ENCODE measurements at places on chromosomes 16 and 17.

GRCh38 chr16:3774156-3774767 is 56.9 kb upstream of the TRAP1 start:
- H3K27me3 ChIP-seq, result no peaks in the 10 kb centered on the region
- H3K36me3 ChIP-seq, result peaks cover 49% of the 10 kb centered on the region
- no peak for DNase-seq
- no peak overlapping the region for H3K4me3 ChIP-seq
- H3K4me1 ChIP-seq, result no peaks in the 10 kb centered on the region

GRCh38 chr16:54118846-54119245 is 167.7 kb downstream of the IRX3 start:
- H3K4me3 ChIP-seq, result no peak overlapping the region
- no peaks in the 10 kb centered on the region for H3K36me3 ChIP-seq
- H3K4me1 ChIP-seq, result no peaks in the 10 kb centered on the region
- H3K27ac ChIP-seq, result no peak overlapping the region
- no peaks in the 10 kb centered on the region for H3K27me3 ChIP-seq

DNA sequence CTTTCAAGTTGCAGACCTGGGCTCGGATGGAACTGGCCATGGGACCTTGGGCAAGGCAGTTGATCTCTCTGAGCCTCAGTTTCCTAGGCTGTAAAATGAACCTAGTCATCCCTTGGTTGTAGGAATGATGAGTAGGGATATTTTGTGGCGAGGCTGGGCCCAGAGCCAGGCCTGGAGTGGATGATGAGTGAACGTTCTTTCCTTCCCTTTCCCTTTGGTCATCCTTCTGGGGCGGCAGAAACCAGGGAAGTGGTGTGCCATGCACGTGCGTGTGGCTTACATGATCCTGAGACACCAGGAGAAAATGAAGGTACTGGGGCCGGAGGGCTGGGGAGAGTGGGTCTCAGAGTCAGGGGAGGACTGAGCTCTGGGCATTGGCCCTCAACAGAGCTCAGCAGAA is 8.4 kb downstream of the FBRS start:
- H3K36me3 ChIP-seq, result peaks cover 55% of the 10 kb centered on the region
- H3K4me3 ChIP-seq, result no peak overlapping the region
- H3K27me3 ChIP-seq, result no peaks in the 10 kb centered on the region
- DNase-seq, result no peak
- no peak overlapping the region for H3K27ac ChIP-seq
- no peaks in the 10 kb centered on the region for H3K4me1 ChIP-seq

DNA sequence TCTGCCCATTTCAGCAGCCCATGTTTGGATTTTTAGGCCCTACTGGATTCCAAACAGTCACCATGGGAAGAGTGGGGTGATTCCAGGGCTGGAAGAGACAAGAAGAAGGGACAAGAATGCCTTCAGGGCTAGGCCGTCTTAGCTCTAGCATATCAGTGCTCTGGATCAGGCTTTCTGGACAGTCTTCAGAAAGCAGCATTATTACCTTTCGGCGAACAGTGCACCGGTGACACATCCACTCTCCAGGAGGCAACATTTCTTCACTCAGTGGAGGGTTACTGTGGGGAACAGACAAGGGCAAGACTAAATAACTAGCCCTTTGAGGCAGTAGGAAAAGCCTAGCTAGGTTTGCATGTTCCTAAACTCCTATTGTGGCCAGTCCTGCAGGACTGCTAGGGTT is 23.9 kb upstream of the DHRS13 start:
- no peak overlapping the region for H3K27ac ChIP-seq
- no peaks in the 10 kb centered on the region for H3K27me3 ChIP-seq
- H3K4me1 ChIP-seq, result peaks cover 10% of the 10 kb centered on the region
- H3K4me3 ChIP-seq, result no peak overlapping the region
- peaks cover 35% of the 10 kb centered on the region for H3K36me3 ChIP-seq

GRCh38 chr17:73420897-73421296 is 109.1 kb upstream of the CDC42EP4 start:
- no peaks in the 10 kb centered on the region for H3K4me1 ChIP-seq
- H3K4me3 ChIP-seq, result no peak overlapping the region
- no peak overlapping the region for H3K27ac ChIP-seq

DNA sequence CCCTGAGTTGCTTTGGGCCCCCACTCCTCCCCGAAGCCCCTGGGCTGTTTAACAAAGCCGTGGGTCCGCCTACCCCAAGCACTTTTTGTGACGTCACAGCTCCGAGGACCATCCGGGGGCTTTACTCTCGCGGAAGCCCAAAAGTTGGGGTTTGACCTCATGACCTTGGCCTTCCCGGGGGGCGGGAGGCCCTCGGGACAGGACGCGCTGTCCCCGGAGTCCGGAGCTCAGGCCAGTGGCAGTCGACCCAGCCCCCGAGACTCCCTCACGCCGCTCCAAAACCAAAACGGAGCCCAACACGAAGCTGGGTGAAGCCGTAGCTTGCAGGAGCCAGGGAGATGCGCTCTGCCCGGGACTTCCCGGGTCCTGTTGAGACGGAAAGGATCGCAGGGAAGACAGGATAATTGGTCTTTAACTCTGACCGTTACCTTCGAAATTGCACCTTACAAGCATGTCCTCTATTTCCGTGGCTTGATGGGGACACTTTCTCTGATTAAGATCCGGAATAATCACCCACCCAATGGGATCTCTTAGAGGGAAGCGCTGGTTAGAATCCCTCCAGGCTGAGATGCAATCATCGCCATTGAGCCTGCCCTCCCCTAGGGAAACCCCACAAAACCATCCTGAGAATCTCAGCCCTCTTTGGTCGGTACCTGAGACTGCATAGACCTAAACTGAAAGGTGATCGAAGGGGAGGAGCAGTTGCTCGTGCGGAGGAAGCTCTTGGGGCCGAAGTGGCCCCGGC is 4.9 kb upstream of the SOX9 start:
- DNase-seq, result peak; percentile 55
- H3K4me1 ChIP-seq, result no peaks in the 10 kb centered on the region
- no peaks in the 10 kb centered on the region for H3K36me3 ChIP-seq

DNA sequence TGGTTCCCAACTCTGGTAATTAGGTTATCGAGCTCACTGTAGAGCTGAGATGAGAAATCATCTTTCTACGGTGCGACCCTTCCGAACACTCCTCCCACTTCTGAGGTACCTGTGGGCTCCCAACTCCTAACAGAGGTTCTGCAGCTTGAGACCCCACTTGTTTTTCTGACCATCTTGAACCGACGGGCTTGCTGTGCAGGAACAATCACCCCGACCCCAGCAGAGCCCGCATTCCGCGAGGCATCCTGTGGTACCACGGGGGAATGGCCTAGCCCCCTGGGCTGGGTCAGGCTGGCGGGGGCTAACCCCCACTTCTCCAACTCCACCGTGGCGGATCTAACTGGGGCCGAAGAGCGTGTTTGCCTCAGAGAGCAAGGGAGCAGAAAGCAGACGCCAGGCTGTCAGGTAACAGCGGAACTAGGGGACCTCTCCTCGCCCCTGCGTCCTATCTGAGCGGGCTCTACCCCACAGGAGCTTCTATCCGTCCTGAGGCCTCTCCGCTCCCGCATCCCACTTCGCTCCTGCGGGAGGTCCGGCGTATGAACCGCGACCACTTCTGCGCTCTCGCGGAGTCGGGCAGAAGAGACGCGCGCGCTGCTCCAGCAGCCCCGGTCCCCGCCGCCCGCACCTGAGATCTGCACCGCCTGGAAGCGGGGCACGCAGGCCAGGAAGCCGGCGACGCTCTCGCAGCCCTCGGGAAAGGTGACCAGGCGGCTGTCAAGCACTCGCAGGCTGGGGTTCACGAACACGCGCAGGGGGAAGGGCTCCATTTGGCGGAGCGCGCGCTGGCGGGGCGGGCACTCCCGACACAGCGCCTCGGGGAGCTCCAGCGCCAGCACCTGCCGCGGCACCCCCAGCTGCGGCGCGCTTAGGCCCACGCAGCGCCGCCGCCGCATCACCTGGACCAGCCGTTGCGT is 761 bp downstream of the PDF start:
- no peaks in the 10 kb centered on the region for H3K27me3 ChIP-seq
- H3K4me1 ChIP-seq, result peaks cover 9% of the 10 kb centered on the region
- DNase-seq, result peak; percentile 53
- H3K27ac ChIP-seq, result peak overlapping the region; percentile 84
- H3K4me3 ChIP-seq, result peak overlapping the region; percentile 98

DNA sequence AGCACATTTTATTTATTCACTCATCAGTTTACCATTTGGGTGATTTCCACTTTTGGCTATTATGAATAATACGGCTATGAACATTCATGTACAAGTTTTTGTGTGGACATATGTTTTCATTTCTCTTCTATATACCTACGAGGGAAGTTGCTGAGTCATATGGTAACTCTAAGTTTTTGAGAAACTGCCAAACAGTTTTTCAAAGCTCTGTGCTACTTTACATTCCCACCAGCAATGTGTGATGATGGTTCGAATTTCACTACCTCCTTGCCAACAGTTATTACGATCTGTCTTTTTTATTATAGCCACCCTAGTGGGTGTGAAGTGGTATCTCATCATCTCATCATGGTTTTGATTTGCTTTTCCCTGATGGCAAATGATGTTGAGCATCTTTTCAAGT is 63.7 kb upstream of the MRTFB start:
- no peaks in the 10 kb centered on the region for H3K36me3 ChIP-seq
- H3K4me3 ChIP-seq, result no peak overlapping the region
- H3K4me1 ChIP-seq, result peaks cover 3% of the 10 kb centered on the region
- DNase-seq, result no peak
- H3K27ac ChIP-seq, result no peak overlapping the region

DNA sequence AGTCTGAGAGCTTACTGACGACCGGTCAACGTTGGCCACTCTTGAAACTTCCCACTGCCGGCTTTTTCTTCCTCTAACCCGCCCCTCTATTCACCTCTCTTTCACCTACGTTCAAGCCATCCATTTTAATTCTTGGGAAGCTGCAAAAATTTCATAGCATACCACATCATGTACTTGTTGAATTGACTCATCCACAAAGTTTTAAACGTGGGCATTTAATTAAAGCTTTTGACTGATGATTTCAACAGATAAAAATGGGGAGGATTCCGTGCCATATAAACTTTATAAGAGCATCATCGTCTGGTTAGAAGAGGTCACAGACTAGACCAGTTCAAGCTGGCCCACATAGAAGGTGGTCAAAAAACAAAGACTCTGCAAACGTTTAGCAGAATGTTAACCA is 22.5 kb downstream of the VPS53 start:
- DNase-seq, result no peak
- H3K27me3 ChIP-seq, result no peaks in the 10 kb centered on the region
- H3K27ac ChIP-seq, result no peak overlapping the region

- DNase-seq, result no peak
- H3K4me3 ChIP-seq, result no peak overlapping the region
- H3K4me1 ChIP-seq, result no peaks in the 10 kb centered on the region
- no peaks in the 10 kb centered on the region for H3K27me3 ChIP-seq
- no peaks in the 10 kb centered on the region for H3K36me3 ChIP-seq
- H3K27ac ChIP-seq, result no peak overlapping the region
Observed at GRCh38 chr17:55872374-55872773, 121.5 kb downstream of the PCTP start.

DNA sequence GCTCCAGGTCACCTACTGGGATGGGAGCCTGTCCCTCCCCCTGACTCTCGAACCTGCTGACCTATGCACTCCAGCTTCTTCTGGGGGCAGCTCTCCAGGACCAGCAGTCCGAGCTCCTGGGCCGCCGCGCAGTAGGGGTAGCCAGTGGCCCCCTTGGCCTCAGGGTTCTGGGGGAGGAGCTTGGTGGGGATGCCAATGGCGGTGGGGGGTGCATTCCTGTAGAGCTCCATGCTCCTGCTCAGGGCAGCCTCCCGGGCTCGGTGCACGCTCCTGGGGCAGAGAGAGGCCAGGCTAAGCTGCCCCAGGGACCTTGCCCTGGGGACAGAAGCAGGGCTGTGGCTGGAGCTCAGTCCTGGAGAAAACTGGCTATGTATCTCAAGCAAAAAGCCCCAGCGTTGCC is 7.7 kb upstream of the SPATA2L start:
- H3K4me1 ChIP-seq, result no peaks in the 10 kb centered on the region
- no peaks in the 10 kb centered on the region for H3K36me3 ChIP-seq
- no peak overlapping the region for H3K27ac ChIP-seq
- no peak overlapping the region for H3K4me3 ChIP-seq
- DNase-seq, result no peak
- H3K27me3 ChIP-seq, result no peaks in the 10 kb centered on the region

- no peaks in the 10 kb centered on the region for H3K36me3 ChIP-seq
- H3K4me1 ChIP-seq, result no peaks in the 10 kb centered on the region
- H3K4me3 ChIP-seq, result no peak overlapping the region
- DNase-seq, result no peak
Observed at GRCh38 chr17:1865252-1866037, 35.6 kb downstream of the RPA1 start.

DNA sequence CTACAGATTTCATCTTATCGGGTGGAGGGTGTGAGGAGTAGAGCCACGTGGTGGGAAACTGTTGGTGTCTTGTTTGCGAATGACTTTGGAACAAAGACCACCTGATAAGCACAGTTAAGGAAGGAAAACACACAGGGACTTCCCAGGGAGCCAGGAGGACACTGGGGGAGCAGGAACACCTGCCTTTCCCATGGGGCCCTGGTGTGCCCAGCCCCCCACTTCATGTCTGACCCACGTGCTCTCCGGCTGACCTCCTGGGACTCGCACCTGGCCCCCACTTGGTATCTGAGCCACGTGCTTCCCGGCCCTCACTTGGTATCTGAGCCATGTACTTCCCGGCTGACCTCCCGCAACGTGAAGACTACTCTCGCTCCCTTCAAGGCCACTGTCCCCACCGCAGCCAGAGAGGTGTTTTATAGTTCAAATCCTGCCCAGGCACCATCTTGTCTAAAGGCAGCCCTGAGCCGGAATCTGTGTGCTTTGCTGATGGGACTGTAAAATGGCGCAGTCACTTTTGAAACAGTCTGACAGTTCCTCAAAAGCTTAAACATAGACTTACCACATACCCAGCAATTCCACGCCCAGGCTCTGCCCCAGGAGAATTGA is 5.4 kb upstream of the CSNK1D start:
- H3K4me3 ChIP-seq, result no peak overlapping the region
- peak; percentile 71 for DNase-seq
- H3K36me3 ChIP-seq, result no peaks in the 10 kb centered on the region
- H3K4me1 ChIP-seq, result peaks cover 33% of the 10 kb centered on the region
- no peaks in the 10 kb centered on the region for H3K27me3 ChIP-seq
- peak overlapping the region; percentile 39 for H3K27ac ChIP-seq

DNA sequence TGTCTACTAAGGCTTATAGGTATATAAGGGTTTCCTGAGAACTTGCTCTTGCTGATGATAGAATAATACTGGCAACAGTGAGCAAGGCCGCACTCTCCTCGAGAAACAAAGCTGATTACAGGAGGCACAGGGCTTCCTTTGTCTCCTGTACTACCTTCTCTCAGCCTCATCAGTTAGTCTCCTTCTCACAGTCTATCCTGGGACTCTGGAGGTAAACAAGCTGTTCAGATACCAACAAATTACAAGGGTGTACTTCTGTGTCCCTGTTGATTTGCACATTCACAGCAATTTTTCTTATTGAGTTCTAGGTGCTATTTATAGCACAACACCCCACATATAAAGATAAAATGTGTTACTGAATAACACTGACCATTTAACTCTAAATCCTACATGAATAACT is 98.7 kb downstream of the TRIM37 start:
- no peak for DNase-seq
- H3K27me3 ChIP-seq, result no peaks in the 10 kb centered on the region

GRCh38 chr16:1538804-1539520 is 5.5 kb downstream of the TMEM204 start:
- no peaks in the 10 kb centered on the region for H3K27me3 ChIP-seq
- H3K4me1 ChIP-seq, result no peaks in the 10 kb centered on the region
- H3K27ac ChIP-seq, result no peak overlapping the region
- DNase-seq, result peak; percentile 18
- H3K36me3 ChIP-seq, result no peaks in the 10 kb centered on the region
